GDM1 (cell line): ENCODE measurements at places on chromosomes 11 and 22.
A peak's percentile ranks its signal among the peaks of the same experiment; 100 is the strongest.

DNA sequence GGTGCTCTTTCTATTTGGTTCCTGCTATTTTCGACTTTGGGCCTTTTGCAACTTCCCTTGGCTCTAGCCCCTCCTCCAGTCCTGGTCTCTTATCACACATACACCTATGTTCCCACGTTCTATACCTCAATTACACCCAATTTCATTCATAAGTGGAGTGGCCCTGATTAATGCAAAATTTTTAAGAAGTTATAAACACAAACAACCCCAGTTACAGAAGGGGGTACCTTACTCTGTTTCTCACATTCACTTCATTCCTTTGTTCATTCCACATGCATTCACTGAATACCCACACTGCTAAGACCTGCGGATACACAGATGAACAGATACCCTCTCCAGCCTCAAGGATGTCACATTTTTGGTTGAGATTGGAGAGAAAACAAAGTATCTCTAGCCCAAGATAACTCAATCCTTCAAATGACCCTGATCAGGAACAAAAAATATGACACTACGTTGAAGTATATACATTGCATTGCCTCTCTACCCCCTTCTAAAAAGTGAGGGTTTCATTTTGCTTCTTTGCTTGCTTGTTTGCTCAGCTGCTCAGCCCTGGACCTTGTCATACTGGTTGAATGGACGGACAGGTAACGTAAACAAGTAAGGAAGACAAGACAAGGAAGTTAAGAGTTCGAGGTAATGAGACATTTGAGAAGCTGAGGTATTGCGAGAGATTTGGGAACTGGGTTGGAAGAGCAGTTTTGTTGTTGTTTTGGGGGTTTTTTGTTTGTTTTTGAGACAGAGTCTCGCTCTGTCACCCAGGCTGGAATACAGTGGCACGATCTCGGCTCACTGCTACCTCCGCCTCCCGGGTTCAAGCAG, 3.6 kb upstream of the VPS37C start:
- no peak for DNase-seq

GRCh38 chr11:117395476-117395875, 67.8 kb downstream of the CEP164 start:
- DNase-seq: no peak

- DNase-seq: peak; percentile 61
Measured at GRCh38 chr22:26679003-26679629, 21.7 kb downstream of the MIAT start.

DNA sequence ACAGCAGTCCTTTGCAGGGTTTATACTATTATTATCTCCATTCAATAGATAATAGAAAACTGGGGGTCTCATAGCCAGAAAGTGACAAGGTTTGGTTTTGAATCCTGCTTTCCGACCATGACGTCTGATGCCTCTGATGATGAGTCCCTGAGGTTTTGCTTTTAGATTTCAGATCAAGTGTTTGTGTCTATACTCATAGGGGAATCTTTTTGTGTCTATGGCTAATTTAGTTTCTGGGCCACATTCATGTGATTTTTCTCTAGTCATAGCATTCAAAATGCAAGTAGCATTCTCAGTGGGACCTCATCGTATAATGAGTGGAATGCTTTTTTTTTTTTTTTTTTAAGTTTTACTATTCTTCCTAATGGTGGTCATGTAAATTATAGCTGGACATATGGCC, 72.9 kb downstream of the TNRC6B start:
- no peak for DNase-seq

DNA sequence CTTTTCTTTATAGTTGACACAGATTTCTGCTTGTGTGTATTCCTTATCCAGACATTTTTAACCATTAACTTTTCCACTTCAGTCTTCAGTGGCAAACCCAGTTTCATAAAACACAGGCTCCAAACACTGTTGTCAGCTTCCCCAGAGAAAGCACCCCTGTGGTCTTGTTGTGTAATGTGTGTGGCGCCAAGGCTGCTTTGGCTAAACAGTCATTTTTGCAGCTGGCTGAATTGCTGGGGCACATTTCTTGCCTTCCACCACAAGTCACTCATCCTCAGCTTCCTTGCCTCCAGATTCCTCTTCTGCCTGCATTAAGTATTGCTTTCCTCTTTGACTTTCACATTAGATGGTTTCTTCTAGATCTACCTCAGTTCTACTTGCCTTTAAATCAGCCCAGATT, 40.5 kb downstream of the ARHGAP1 start:
- no peak for DNase-seq

GRCh38 chr22:46633334-46633890, 13.2 kb downstream of the GRAMD4 start:
- no peak for DNase-seq

GRCh38 chr11:115178705-115179104, 325.5 kb downstream of the CADM1 start:
- DNase-seq: no peak

DNA sequence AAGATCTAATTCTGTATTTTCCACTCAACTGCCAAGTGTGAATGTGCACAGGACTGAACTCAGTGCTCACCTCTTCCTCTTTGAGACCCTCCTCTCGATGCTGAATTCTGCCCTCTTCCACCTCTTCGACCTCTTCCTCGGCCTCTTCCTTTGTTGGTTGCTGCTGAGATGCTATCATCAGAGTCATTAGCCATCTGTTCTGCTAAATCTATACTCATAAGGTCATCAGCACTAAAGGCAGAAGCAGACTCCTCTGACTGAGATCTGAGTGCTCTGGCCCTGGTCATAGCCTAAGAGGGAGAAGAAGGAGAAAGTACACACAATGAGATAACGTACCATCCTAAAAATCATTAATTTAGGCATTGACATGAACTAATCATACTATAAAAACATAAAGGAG, 45.9 kb upstream of the GPR83 start:
- DNase-seq: no peak

DNA sequence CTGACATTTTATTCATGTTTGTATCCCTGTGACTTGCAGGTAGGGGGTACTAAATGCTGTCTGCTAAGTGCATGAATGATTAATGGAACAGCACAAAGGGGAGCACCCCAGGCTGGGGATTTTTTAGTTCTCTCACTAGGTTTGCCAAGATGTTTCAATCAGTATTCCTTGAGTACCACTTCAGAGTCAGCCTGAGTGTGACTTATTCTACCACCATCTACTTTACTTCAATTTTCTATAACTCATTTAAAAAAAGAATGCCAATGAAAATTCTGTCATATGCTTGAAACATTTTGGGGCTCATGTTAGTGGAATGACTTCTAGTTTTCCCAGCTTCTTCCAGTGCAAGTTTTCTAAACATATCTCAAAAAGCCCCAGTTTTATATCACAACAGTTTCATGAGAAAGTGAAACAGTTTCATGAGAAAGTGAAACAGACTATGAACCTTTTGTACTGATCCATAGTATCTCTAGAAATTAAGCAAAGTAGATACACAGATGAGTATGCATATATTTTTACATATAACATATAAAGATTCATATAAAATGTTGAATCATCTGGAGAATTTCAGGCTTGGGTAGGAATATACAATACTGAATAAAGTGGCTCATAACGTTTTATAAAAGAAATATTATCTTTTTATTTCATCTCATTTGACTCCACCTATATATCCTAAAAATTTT, 252.4 kb downstream of the GRM5 start:
- no peak for DNase-seq

DNA sequence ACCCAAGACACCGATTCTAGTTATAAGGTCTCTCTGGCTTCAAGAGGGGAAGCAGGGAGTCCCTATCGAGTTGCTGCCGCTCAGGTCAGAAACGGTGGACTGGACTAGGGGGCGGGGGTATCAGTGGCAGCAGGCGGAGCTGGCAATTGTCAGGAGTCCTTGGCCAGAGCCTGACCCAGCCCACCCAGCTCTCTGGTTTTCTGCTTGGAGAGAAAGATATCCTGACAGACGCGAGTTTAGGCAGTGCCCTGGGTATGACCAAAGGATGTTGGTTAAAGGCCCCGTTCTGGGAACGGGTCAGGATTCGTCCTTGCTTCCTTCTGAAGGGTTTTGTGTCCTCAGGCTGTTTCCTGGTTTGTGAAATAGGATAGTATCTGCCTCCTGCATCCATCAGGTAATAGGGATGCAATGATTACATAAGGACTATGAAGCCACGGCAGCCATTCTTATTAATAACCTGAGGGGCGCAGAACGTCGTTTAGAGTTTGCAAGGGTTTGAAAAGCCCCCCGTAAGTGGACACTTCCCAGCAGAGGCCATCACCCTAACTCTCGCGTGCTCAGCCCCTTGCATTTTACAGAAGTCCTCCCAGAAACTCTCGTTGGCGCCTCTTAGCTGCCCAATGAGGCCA, 700 bp upstream of the DEPDC5 start:
- DNase-seq: no peak

- DNase-seq: no peak
Measured at GRCh38 chr11:131464461-131464860, 94.0 kb downstream of the NTM start.

DNA sequence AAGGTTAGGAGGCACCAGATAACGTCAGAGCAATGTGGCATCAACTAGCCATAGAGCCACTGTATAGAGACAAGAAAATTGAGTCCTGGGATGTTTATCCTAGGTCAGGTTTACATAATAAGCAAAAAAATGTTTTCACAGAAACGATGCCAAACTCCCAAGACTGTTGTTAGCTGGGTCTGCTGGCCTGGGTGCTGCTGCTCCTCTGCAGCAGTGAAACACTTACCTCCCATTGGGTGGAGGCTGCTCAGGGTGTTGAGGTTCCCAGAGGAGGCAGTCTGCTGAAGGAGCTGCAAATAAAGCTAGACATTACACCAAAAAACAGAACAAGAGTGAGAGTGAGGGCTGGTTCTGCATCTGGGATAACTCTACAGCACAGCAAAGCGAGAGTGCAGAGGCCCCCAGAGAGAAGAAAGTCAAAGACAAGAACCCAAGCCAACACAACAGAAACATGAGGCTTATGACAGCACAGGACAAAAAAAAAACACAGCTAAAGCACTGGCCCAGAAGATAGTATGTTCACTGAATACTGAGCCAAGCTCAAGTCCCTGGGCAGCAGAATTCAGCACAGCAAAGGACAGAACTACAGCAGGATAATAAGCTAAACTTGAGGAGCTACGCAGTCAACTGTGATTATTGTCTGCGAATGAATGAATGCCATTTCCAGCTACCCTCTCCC, 29.9 kb upstream of the RAPSN start:
- no peak for DNase-seq

DNA sequence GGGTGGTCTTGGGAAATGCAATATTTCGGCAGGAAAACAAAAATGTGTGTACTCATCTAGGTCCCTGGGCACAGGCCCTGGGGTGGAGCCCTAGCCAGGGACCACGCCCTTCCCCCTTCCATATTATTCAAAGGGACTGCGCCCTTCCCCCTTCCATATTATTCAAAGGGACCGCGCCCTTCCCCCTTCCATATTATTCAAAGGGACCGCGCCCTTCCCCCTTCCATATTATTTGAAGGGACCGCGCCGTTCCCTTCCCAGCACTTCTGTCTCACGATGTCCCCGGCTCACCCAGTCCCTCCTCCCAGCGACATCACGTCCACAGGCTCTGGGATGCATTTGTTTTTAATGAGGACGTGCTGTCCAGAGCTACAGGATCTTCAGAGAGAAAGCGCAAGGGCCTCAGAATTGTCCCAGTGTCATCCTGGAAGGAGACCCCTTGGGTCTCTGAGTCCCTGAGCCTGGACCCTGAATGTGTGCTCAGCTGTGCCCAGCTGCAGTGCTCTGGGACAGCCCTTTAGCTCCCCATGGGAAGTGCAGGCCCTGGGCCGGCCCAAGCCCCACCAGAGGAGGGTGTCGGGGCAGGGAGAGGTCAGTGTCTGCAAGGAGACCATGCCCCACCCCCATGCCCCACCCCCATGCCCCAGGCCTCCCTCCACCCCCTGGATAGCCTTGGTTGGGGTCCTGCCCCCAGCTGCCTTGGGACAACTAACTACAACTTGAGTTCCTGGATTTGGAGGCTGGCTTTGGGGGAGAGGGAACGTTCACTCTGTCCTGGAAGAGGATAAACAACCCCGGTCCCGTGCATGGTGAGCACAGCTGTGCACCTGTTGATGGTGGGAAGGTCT, 810.0 kb downstream of the BRD1 start:
- DNase-seq: no peak

- no peak for DNase-seq
Measured at GRCh38 chr22:24370401-24370800, 57.0 kb upstream of the ADORA2A start.

DNA sequence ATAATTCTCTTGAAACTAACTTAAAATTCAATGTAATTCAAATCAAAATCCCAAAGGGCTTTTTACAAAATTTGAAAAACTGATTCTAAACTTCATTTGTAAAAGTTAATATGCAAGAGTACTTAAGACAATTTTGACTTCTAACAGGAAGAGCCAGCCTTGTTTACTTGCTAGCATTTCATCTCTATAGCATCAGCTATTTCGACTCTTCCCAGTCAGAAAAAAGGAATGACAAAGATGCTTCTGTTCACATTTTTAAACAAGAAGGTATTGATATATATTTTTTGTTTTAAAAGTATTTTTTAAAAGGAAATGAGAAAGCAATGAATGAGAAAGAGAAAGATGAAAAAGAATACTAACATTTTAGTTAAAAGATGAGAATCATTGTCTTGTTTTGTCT, 16.4 kb downstream of the SLN start:
- no peak for DNase-seq

DNA sequence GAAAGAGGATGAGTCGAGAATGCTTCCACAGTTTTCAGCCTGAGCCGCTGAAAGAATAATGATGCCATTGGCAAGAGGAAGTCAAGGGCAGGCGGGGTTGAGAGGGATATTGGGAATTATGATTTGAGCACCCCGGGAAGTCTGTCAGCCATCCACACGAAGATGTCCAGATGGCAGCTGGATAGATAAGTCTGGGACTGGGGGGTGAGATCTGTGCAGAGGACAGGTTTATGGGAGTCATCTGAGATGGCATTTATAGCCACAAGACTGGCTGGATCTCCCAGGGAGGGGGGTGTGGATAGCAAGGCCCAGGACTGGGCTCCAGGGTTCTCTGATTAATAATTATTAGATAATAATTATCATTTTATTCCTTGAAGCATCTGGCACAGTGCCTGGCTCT, 5.1 kb upstream of the STIP1 start:
- no peak for DNase-seq

DNA sequence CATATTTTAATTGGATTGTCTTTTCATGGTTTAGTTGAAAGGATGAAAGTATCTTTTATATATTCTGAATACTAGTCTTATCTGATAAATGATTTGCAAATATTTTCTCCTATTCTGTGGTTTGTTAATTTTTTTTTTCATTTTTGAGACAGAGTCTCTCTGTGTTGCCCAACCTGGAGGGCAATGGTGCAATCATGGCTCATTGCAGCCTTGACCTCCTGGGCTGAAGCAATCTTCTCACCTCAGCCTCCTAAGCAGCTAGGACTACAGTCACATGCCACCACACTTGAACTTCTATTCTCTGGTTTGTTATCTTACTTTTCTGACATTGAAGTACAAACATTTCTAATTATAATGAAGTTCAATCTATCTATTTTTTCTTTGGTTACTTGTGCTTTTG, 30.0 kb upstream of the FAR1 start:
- DNase-seq: no peak

- DNase-seq: no peak
Measured at GRCh38 chr11:117918366-117919255, 10.6 kb downstream of the TMPRSS13 start.

GRCh38 chr22:28016781-28017557, 97.9 kb upstream of the PITPNB start:
- DNase-seq: no peak
